Articular chondrocyte of knee joint (primary cell): ENCODE measurements at places on chromosomes 11 and 22. TPM values are rescaled to one million over a fixed set of nuclear protein-coding genes. Genes with fewer than 3 reads are reported as not detected.

Gene TMEM218
- total RNA-seq = 19.5 and 21.3 TPM in 2 replicates

Gene SOX6
- total RNA-seq = 8.4 and 11.6 TPM in 2 replicates

Gene TRIM29
- 12.1 and 13.1 TPM in 2 replicates for total RNA-seq

Gene SULT4A1
- total RNA-seq = 0.43 and 1.4 TPM in 2 replicates

Gene NXPE4
- not detected in 2 replicates for total RNA-seq

Gene TYR
- total RNA-seq = not detected in 2 replicates

Gene TEX54
- total RNA-seq = not detected in 2 replicates

Gene APOBEC3B
- 3.1 and 5.1 TPM in 2 replicates for total RNA-seq

Gene OR4A16
- total RNA-seq = not detected in 2 replicates

Gene INPPL1
- total RNA-seq = 39.5 and 46.3 TPM in 2 replicates

Gene CHRM1
- total RNA-seq = not detected in 2 replicates

Gene CCDC87
- total RNA-seq = 0.76 and 0.78 TPM in 2 replicates

Gene DAGLA
- 2.4 and 2.5 TPM in 2 replicates for total RNA-seq

Gene ZP1
- total RNA-seq = not detected in 2 replicates

Gene TBX10
- not detected in 2 replicates for total RNA-seq

Gene ST14
- not detected in 2 replicates for total RNA-seq

Gene SLC5A4
- not detected in 2 replicates for total RNA-seq

Gene SMTNL1
- not detected in 2 replicates for total RNA-seq

Gene HORMAD2
- total RNA-seq = not detected in 2 replicates

Gene KDM4D
- 1.0 and 1.1 TPM in 2 replicates for total RNA-seq

Gene ALDH3B1
- 50.2 and 50.5 TPM in 2 replicates for total RNA-seq

Gene SLC15A3
- total RNA-seq = 10.8 and 14.2 TPM in 2 replicates
